ENCODE measurements at places on chromosomes 1 and 21.

GRCh38 chr1:3440711-3441409 is 13.6 kb upstream of the ARHGEF16 start:
- DNase-seq = no peak

- DNase-seq = no peak
Observed at GRCh38 chr1:195186544-195186943, 1421.7 kb downstream of the KCNT2 start.

GRCh38 chr1:217585577-217585976 is 45.3 kb downstream of the GPATCH2 start:
- no peak for DNase-seq

- no peak for DNase-seq
Observed at GRCh38 chr1:20735581-20736111, 3.1 kb upstream of the SH2D5 start.

GRCh38 chr1:4268262-4268888 is 368.3 kb upstream of the C1orf174 start:
- no peak for DNase-seq

DNA sequence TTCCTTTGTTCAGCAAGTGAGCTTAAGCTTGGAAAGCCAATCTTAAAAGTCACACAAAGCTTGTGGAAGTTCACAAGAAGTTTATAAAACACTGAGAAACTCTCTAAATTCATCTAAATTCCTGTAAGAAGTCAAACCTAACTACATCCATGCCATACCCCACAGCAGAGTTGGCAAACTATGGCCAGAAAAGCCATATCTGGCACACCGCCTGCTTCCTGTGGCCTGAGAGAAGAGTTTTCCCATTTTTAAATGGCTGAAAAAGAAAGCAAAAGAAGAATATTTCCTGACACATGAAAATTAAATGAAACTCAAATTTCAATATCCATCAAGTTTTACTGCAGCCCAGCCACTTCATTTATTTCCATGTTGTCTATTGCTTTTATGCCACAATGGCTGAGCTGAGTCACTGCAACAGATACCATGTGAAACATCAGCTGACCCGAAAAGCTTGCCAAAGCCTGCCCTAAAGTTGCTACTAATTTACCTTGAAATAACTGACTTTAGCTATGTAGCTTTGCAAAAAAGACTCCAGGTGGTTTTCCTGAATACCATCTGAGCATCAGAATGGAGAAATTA is 237.1 kb downstream of the SLC45A1 start:
- no peak for DNase-seq

DNA sequence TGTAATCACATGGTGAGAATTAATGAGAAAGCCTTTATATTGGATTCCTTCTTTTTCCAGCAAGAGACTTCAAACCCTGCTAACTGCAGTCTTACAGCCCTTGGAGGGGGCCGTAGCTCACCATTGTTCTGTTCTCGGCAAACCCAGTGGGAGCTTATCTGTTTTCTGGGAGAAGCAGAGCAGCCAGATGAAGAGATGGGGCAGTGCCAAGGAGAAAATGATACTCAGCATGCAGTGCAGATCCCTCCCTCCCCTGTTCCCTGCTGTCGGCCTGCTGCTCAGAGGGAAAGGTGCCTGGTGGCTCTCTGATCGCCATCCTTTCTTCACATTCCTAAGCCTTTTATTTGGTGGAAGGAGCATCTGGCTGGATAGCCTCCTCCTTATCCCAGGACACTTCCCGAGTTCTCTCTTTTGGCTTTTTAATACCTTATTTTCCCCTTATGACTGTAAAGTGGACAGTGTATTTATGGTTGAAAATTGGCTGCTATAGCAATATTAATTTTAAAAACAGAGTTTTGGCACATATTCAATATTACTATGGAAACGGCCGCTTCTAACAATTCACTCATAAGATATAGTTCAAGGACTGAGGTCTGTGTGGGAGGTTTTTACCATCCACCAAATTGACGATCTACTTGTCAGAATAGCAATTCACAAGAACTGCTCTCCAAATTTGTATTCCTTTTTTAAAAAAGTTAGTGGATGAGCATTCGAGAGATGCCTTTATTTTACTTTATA is 203.4 kb downstream of the CRB1 start:
- no peak for DNase-seq

DNA sequence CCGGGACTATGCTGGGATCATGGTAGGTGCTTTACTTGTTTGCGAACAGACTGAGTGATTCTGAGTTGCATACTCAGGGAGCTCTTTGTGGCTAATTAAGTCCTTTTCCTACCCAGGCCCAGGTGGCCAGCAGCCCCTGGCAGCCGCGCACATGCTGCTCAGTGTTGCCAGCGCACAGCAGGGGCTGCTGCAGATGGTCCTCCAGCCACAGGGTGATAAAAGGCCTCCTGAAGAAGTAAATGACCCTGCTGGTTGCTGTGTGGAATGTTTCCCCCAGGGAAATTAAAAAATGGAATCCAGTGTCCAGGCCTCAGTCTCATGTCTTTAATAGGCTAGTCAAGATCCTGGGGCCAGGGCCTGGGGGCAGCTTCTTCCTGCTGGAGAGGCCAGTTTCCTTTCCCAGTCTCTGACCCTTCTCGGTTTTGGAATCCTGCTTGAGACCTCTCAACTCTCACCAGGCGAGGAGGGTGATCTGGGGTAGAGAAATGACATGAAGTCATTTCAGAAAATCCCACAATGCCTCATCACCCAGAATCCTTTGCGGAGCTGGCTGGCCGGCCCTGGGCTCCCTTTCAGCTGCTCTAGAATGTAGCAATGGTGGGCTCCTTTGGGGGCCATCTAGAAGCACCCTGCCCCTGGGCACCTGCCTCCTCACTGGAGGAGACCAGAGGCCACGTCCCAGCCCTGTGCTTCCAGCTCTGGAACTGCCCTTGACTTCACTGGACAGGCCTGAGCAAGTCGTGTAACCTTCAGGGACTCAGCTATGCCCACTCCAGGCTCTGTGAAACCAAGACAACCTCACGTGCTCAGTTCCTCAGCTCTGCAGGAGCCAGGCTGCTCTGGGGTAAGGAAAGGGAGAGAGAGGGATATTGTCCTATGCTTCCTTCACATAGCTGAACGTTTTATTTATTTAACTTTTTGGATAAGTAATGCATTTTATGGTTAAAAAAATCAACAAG is 131.4 kb downstream of the MRPS6 start:
- DNase-seq = no peak

- no peak for DNase-seq
Observed at GRCh38 chr1:60937720-60938119, 144.6 kb upstream of the NFIA start.

DNA sequence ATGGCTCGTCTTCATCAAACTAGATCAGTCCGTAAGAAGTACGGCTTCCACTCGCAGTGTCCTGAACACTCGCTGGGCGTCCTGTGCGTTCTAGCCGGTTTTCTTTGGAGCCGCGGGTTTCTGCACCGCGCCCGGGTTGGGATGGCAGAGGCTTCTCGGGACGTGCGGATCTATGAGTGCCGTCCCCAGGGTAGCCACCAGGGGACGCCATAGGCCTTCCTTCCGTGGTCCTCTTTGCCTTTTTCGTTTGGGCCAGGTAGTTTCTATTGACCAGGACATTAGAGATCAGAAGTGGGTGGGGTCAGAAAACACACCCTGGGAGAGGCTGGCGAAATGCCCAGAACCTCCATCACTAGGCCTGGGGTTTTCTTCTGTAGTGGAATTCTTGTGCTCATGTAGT is 273.8 kb downstream of the FAM72C start:
- no peak for DNase-seq

- no peak for DNase-seq
Observed at GRCh38 chr1:94725566-94725965, 94.6 kb upstream of the SLC44A3 start.

DNA sequence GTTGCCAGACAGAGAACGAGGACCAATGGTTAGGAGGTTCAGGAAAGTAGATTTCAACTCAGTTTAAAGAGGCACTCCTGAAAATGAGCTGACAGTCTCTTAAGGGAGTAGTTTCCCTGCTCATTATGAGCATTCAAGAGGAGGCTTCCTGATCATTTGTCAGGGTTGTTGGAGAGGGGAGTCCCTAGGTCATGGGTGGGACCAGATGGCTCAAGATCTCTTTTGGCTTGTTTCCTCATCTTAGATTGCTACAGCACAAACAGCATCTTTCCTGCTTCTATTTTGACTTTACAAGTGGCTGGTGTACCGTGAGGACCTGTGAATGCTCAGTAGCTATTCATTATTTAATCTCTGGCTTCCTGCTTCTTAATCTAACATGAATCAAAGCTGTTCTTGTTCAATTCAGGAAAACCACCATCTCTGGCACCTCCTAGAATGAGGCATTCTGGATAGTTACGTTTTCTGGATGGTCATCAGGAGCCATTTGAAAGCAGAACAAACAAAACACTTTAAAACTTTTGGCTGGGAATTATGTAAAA is 47.6 kb downstream of the PEX14 start:
- no peak for DNase-seq

DNA sequence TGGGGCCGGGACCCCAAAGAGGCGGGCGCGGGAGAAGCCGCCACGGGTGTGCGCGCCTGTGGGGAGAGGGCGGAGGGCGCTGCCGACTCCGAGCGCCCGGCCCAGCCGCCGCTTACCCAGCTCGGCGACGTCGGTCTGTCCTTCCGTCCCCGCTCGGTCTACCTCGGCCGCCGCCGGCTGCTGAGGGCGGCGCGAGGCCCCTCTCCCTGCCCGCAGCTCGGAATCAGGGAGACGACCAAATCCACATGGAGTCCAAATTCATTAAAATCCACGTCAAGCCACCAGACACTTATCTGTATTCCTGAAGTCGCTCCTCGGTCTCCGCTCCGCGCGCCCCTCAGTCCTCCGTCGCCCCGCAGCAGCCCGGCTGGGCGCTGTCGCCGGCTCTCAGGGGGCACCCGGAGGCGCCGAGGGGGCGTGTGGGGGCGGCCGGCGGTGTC is 637 bp downstream of the PLXNA2 start:
- DNase-seq = no peak

DNA sequence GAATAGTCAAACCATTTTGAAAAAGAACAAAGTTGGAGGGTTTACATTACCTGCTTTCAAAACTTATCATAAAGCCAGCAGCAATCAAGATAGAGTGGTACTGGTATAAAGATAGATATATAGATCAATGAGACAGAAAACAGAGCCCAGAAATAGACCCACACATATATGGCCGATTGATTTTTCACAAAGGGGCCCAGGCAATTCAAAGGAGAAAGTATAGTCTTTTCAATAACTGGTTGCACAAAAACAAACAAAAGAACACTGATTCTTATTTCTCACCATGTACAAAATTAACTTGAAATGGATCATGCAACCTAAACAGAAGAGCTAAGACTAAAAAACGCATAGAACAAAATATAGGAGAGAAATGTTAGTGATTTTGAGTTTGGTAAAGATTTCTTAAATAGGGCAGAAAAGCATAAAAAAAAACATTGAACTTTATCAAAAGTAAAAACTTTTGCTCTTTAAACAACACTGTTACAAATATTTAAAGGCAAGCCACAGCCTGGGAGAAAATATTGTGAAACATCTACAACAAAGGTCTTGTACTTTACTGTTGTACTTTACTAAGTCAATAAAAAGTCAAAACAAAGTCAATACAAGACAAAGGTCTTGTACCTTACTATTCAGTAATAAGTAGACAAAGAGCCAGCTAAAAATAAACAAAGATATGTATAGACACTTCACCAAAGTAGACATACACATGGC is 50.2 kb downstream of the ST3GAL3 start:
- no peak for DNase-seq

DNA sequence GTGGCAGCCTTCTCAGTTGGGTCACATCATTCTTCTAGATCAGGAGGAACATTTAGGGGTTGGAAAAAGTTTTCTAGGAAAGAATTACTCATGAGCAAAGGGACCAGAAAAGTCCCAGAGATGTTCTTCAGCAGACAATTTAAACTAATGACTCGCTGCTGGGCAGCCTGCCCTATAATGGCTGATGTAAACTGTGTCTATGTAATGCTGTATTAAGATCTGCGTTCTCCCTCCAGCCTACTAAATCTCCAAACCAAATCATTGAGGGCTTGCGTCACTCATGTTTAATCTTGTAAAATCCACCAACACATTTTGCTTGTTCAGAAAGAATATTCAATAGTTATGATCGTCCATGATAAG is 92.1 kb downstream of the LRRC8C start:
- no peak for DNase-seq

DNA sequence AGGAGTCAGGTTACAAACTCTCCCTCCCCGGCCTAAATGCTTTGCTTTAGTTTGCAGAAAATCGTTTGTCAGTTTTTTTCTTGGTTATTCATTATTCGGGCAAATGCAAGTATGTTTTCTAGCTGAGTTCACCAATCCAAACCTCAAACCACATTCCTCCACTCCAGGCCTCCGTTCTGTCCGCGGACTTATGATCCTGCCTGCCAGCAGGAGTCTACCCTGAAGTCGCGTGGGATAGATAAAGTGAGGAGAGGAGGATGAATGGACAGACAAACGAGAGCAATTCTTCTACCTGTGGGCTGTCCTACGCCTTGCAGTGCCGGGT is 1.3 kb downstream of the ADAMTS1 start:
- no peak for DNase-seq

- no peak for DNase-seq
Observed at GRCh38 chr1:232894436-232894835, 56.0 kb upstream of the NTPCR start.
